Activated CD8-positive, alpha-beta memory T cell treated with anti-CD3 and anti-CD28 coated beads for 1 hour (primary cell): ENCODE measurements at places on chromosomes 5 and 9.

GRCh38 chr9:134413112-134413715 is 87.0 kb downstream of the RXRA start:
- no peak for DNase-seq

GRCh38 chr9:135302329-135303279 is 177.0 kb upstream of the PPP1R26 start:
- no peak for DNase-seq

DNA sequence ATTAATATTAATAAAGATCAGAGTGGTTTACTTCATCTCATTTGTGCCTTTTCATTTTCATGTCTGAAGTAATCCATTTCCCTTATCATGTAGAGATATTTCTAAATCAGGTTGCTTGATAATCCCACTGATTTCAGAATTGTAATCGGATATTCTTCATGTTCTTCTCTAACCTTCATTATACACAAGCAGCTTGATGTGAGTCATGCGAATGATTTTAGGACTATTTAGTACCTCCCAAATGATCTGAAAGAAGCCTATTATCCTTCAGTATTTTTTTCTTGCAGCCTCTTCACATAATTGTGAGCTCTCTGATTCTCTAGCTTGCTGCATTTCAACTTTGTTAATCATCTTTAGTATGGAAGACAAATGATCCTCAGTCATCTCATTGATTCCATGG is 182.0 kb downstream of the GIN1 start:
- no peak for DNase-seq

GRCh38 chr9:137020771-137021567 is 7.1 kb downstream of the ABCA2 start:
- no peak for DNase-seq

GRCh38 chr5:143037071-143037470 is 266.9 kb downstream of the ARHGAP26 start:
- no peak for DNase-seq

DNA sequence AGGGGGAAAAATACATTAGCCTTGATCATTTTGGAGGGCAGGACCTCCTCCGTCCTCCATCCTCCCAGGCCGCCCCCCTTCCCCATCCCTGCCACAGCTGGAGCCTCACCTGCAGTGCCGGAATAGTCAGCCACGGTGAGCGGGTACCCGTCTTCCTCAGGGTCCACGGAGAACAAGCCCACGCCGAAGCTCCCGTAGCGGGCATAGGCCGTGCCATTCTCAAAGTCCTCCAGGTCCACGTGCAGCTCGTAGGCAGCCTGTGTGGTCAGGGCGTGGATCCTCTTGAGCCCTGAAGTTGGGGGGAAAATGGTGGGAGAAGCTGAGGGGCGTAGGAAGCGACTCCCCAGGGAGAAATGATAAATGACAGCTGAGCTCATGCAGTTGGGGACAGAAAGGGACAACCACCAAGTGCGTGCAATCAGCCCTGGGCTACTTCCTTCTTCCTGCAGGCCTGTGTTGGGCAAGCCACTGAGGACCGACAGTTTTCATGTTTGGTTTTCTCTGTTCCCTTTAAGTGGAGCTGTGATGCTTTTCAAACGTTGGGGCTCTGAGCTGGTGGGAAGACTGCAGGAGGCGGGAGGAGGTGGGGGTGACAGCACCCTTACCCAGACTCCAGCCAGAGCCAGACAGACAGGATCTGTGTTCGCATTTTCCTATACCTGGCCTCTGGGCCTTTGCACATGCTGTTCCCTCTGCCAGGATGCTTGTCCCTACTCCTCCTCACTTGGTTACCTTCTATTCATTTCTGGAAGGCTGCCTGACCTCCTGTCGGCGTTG is 8.7 kb upstream of the QRFP start:
- no peak for DNase-seq

- DNase-seq: no peak
Observed at GRCh38 chr9:60545346-60545877, 368.8 kb upstream of the SPATA31A5 start.

DNA sequence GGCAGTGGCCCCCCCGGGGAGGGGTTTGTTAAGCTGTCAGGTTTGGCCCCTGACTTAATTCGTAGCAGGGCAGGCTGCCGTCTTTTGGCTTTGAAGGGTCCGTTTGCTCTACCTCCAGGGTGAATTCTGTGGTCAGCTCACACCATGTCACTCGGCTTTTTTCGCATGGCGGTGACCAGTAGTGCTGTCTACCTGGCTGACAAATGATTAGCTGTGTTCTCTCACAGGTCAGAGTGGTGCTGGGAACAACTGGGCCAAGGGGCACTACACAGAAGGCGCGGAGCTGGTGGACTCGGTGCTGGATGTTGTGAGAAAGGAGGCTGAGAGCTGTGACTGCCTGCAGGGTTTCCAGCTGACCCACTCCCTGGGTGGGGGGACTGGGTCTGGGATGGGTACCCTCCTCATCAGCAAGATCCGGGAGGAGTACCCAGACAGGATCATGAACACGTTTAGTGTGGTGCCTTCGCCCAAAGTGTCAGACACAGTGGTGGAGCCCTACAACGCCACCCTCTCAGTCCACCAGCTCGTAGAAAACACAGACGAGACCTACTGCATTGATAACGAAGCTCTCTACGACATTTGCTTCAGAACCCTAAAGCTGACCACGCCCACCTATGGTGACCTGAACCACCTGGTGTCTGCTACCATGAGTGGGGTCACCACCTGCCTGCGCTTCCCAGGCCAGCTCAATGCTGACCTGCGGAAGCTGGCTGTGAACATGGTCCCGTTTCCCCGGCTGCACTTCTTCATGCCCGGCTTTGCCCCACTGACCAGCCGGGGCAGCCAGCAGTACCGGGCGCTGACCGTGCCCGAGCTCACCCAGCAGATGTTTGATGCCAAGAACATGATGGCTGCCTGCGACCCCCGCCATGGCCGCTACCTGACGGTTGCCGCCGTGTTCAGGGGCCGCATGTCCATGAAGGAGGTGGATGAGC is 1.4 kb downstream of the TUBB4B start:
- DNase-seq: no peak

- no peak for DNase-seq
Observed at GRCh38 chr9:12539580-12539975, 153.6 kb upstream of the TYRP1 start.

DNA sequence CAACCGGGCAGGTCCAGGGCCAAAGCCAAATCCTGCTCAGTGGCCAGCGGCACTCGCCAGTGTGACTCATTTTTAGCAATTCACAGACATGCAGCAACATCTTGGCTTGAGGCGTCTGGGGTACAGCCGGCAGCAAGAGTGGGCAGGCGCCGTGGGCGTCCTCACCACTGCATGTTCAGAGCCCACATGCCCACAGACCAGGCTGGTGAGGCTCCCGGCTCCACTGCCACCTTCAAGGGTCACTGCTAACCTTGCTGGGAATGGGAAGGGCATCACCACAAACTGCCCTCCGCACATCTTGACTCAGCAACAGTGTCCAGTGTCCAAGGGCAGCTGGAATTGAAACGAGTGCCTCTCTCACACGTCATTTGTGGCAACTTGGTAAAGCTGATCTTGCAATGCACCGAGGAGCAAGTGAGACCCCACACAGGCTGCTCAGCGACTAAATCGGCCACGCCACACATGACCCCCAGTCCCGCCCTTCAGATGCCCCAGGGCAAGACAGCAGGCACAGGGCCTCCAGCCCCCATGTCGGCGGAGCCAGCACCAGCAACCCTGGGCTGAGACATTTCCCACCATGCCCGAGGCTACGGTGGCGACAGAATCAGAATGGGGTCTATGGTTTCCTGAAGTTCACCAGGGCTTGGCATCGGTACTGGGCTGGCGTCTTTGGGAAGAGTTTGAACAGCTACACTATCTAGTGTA is 140.3 kb downstream of the ROR2 start:
- DNase-seq: no peak

DNA sequence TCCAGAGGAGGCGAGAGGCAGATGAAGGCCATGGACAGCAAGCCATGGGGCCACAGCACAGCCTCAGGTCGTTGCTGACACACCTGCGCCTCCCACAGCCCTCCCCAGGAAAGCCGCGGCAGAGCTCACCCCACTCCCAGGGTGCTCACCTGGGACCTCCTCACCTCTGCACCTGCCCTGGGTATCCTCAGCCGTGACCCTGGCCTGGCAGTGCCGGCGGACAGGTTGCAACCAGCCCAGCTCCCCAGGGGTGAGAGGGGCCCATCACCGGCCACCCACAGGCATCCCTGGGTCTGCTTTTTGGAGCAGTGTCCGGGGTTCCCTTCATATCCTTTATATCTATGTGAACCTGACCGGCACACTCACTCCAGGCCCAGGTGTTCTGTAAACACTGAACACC is 30.4 kb upstream of the FCN1 start:
- DNase-seq: no peak

- DNase-seq: no peak
Observed at GRCh38 chr9:93587651-93588347, 11.4 kb downstream of the PHF2 start.

DNA sequence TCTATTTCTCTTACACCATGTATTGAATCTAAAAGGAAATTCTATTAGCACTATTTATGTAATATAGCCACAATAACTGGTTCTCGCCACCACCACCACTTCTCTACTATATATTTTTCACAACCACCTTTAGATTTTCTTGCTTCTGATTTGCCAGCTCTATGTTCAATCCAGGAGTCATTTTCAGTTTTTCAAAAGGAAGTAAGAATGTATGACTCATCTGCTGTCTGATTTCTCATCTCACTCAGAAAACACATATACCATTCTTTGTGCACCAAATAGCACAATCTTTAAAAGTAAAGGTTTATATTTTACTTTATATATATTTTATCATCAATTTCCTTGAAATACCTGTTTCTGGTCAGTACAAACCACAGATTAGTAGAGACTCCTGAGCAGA is 1127.5 kb downstream of the TAF11L14 start:
- no peak for DNase-seq

DNA sequence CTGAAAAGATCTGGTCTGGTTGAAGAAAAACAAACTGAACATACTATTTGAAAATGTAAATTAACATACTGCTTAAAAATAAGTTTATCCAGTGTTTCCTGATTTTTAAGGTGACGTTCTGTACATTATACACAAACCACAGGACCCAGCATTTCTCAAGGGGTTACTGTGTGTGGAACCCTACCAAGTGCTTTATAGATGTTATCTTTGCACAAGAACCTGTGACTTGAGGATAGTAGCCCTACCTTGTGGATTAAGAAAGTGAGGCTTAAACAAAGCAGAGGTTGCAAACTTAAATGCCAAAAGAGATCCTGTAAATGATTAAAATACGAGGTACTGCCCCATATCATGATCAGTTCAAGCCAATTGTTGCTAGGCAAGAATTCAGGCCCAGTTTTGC is 4.7 kb downstream of the KLF9 start:
- DNase-seq: no peak

GRCh38 chr5:171291371-171291770 is 17.7 kb upstream of the TLX3 start:
- DNase-seq: no peak

- DNase-seq: no peak
Observed at GRCh38 chr5:133565993-133566392, 46.3 kb downstream of the FSTL4 start.

DNA sequence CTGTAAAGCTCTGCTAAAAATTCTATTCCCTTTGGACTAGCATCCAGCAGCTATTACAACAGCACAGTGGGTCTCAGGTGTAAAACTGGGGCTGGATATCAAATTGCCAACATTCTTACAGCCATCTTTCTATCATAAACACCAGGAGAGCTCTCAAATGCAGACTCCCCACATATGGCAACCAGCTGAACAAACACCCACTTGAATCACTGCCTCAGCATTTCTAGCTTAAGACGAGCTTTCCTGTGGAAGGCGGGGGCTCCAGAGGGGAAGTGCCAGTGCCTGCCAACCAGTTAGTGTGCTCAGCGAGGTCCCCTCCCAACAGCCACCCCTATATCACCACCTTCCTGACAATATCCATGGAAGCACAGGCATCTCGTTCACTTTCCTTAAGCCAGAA is 62.2 kb downstream of the IPPK start:
- DNase-seq: no peak

- DNase-seq: no peak
Observed at GRCh38 chr5:96388176-96388575, 44.9 kb downstream of the PCSK1 start.

GRCh38 chr5:61052882-61053281 is 107.9 kb downstream of the NDUFAF2 start:
- DNase-seq: no peak

- DNase-seq: no peak
Observed at GRCh38 chr5:64666078-64666477, 24.2 kb upstream of the SHISAL2B start.

- DNase-seq: no peak
Observed at GRCh38 chr5:130479045-130479804, 575.0 kb downstream of the CHSY3 start.

DNA sequence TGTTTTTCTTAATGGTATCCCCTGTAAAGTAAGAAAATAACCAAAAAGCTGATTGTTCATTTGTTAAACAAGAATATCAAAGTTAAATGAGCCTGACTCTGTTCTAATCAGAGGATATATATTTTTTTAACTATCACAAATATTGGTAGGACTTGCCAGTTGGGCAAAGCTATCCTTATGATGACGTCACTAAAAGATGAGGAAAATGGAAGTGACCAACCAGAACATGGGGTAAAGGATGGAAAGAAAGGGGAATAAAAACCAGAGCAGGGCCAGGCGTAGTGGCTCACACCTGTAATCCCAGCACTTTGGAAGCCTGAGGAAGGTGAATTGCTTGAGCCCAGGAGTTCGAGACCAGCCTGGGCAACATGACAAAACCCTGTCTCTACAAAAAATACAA is 811.6 kb upstream of the DMAC1 start:
- no peak for DNase-seq

GRCh38 chr5:175823731-175824525 is 47.5 kb upstream of the CPLX2 start:
- no peak for DNase-seq

- DNase-seq: no peak
Observed at GRCh38 chr5:59800347-59800893, 93.1 kb downstream of the PDE4D start.

GRCh38 chr9:70924895-70925547 is 196.4 kb downstream of the TRPM3 start:
- no peak for DNase-seq

- no peak for DNase-seq
Observed at GRCh38 chr5:80191397-80191796, 64.5 kb downstream of the SERINC5 start.

- no peak for DNase-seq
Observed at GRCh38 chr5:136985785-136986475, 513.2 kb downstream of the SPOCK1 start.

GRCh38 chr9:36126016-36126730 is 10.4 kb upstream of the GLIPR2 start:
- DNase-seq: no peak

GRCh38 chr5:61280761-61281427 is 51.2 kb upstream of the ZSWIM6 start:
- no peak for DNase-seq

- no peak for DNase-seq
Observed at GRCh38 chr5:33696411-33696810, 195.4 kb downstream of the ADAMTS12 start.

GRCh38 chr9:82106536-82106935 is 118.0 kb downstream of the SPATA31D1 start:
- DNase-seq: no peak
